ENCODE measurements at places on chromosomes 5 and 9. TPM values are rescaled to one million over a fixed set of nuclear protein-coding genes. Genes with fewer than 3 reads are reported as not detected.

SLC34A1 gene
- total RNA-seq = 0.09 TPM

AFAP1L1 gene
- total RNA-seq = 19.0 TPM

NFIL3 gene
- total RNA-seq = 40.0 TPM

TEX48 gene
- not detected for total RNA-seq

PLAC8L1 gene
- total RNA-seq = not detected

SPINK7 gene
- total RNA-seq = not detected

DNA sequence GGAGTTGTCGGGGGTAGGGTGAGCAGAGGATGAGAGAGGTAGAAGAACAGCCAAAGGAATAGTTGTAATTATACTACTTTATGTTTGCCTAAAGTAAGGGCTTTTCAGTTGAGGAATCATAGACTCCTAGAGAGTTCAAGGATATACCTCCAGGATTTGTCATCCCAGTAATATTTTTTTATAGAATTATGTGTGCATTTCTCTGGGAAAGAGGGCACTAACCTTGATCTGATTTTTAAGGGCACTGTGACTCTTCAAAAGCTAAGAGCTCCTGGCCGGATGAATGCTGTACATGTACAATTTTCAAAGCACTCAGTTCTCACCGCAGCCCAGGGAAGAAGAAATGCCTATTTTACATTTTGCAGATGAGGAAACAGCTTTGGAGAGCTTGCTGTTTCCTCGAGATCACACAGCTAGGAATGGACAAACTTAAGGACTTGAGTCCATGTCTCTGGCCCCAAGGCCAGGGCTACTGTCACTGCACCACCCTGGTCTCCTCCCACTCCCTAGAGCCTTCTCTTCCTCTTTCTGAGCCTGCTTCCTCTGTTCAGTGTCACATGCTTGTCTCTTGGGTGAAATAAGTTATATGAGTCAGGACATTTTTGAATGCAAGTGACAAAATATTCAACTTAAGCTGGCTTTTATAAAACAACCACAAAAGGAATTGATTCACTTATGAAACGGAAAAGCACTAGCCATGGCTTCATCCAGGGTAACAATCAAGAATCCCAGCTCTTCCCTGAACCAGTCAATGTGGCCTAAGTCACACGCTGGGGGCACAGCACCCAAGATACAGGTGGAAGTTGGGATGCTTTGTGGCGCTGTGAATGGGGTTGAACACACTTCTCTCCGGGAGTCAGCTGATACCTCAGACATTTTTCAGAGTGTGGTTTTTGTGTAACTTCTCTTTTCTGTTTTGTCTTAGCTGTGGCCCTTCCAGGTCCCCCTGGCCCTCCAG, 45.7 kb upstream of the TGFBR1 start:
- DNase-seq = no peak

DNA sequence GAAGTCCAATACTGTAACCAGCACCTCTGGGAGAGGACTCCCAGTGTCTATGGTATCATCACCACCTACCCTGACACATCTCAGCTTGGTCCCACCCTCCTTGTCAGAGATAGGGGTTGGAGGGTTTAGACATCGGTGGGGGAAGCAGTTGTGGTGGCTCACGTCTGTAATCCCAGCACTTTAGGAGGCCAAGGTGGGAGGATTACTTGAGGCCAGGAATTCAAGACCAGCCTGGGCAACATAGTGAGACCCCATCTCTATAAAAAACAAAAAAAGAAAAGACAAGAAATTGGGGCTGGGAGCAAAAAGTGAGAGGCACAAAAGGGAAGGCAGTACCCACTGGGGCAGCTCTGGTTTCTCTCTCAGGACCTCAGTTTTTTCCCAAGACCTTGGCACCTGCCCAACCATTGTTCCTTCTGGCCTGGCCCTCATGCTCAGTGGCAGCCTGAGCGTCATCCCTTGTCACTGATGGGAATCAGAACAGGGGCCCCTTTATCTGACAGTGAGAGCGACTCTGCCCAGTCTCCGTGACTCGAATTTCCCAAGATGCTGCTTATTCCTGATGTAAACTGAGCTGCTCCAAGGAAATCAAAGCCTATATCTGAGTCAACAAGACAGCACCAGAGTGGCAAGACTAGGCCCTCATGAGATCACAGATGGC, 80.5 kb upstream of the HSPA9 start:
- DNase-seq = no peak

DNA sequence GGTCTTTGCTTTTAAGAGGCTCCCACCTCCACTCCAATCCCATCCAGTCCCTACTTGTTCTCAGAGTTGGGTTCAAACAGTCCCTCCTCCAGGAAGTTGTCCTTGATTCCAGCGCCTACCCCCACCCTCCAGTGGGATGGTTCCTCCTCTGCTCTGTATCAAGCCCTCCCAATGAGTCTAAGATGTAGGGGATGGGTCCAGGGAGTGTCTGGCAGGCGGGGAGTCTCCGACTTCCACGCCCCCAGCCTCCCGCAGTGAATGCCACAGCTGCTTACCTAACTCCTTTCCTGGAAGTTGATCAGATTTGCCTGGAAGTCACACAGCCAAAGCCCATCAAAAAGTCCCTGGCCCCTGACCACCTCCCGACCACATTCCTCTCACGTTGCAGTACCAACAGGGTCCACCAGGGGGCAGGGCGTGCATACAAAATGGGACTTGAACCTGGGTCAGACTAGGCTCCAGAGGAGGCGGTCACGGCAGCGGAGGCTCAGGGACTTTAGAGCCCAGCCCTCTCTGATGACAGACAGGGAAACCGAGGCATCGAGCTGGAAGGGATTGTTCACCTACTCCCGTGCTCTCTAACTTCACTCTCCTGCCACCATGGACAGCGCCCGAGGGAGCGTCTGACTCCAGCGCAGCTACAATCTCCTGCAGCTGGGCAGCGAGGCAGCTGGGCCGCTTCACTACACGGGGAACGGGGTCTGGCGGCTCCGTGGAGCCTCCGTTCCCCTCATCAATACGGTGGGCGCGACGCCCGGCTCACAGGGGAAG, 25.0 kb upstream of the TDRD7 start:
- DNase-seq = peak; percentile 66

GRCh38 chr9:115035841-115036612, 81.9 kb downstream of the TNC start:
- DNase-seq = peak; percentile 99

DNA sequence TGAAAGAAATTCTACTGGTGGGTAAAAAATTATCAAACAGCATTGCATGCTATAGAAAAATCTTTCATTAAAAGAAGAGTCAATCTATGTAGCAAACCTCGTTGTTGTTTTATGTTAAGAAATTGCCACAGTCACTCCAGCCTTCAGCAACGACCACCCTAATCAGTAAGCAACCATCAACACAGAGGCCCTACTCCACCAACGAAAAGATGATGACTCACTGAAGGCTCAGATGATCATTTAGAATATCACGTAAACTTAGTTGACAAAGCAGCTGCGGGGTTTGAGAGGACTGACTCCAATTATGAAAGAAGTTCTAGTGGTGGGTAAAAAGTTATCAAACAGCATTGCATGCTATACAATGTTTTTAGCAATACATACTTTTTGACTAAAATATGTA, 242.6 kb downstream of the DRD1 start:
- no peak for DNase-seq

DNA sequence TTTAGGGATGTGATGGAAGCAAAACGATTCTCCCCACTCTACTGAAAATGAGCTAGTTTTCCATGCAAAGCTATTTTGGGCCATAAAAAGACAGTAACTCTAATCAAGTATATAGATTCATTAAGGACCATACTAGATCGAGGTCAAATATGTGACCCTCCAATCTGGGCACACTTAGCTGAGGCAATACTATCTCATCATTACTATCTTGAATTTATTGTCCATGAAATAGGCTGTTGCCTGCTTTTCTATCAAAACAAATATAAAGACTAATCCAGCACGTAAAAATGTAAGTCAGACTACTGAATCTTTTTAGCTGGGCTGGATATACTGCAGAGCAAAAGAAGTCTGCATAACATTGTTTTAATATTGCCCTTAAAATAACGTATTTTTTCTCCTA, 943.1 kb downstream of the NR2F1-AS1 start:
- DNase-seq = no peak

DNA sequence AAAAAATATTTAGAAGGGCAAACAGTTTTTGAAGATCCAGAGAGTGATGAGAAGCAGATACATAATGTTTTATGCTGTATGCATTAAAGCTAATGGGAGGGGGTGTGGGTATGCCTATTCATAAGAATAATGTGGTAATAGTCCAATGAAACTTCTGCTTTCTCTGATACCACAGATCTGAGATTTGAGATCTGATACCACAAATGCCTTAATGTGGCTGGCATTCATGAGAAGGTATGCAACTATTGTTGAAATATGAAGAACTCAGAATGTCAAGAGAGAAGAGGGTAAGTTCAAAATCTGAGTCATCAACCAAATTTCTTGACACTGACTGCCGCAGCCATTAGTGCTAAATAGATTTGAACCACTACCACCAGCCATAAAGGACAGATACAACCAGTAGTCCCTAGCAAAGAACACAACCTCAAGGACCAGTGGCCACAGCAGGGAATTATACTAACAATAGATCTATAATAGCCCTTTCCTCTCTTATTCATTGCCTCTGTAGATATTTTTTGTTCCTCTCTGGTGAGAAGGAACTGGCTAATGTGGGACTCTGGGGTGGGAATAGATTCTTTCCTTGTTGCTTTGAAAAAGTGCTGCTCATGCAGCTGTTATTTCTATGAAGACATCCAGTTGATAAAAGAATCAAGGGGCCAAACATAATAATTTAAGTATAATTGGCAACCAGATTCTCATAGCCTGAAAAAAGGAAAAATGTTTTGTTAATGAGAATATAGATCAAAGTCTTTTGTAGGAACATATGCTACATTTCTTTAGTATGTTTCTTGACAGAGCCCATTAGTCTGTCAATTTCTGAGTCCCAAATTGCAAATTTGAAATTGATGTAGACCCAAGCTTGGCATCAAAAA, 256.5 kb upstream of the ZNF608 start:
- DNase-seq = peak; percentile 35

GRCh38 chr9:125758986-125759763, 12.0 kb downstream of the PBX3 start:
- DNase-seq = no peak

DNA sequence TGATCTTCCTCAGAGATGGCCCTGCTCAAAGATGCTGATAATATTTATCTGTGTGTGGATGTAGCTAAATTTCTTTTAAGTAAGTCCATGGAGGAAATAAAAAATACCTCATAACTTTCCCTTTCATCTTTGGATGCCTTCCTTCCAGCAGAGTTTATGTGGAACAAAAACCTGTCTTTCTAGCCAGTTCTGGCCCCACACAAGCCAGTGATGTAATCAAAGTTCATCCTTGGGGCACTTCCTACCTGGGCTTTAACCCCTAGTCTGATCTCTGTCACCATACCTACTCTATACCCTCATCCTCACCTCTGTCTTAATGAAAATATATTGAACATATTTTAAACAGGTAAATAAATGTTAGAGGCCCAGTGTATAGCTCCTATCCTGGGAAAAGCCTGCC, 39.8 kb upstream of the RASGRF2 start:
- DNase-seq = no peak

DNA sequence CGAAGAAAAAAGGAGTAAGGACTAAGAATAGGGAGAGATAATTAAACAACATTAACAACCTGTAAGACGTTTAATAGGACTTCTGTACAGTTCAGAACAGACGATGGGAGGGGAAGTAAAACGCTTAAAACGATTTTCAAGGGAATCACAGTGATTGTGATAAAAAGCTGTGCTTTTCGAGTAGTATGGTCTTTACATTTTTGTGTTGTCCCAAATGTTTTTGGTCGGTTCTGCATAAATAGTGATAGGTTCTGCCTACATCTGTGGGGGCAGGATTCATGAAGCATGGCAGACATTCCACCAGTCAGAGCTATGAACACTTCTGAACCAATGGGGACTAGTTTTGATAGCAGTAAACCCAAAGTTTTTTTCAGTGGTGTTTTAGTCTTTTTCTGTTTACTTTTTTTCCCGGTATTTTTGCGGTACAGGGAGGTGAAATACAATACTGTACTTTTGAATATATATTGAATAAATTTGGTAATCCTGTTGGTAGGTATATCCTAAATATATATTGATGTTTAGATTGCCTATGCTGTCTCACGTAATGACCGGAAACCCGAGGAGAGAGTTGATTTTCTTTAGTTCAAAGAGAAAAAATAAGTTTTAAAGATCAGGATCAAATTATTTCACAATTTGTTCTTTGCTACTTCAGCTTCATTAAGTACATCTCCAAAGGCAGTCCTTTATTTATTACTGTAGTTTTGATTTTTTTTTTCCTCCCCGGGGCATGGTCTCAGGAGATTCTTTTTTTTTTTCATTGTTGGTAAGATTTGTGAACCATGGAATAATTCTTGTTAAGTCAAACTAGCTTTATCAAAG, 1.3 kb downstream of the ERBIN start:
- DNase-seq = peak; percentile 59

- no peak for DNase-seq
These were observed 33.6 kb upstream of the HSD17B4 start for GRCh38 chr5:119418606-119419100.

- peak; percentile 37 for DNase-seq
These were observed 1.9 kb upstream of the IDNK start for GRCh38 chr9:83620841-83621636.

- no peak for DNase-seq
These were observed 6.7 kb downstream of the DAB2IP start for GRCh38 chr9:121658166-121658565.

DNA sequence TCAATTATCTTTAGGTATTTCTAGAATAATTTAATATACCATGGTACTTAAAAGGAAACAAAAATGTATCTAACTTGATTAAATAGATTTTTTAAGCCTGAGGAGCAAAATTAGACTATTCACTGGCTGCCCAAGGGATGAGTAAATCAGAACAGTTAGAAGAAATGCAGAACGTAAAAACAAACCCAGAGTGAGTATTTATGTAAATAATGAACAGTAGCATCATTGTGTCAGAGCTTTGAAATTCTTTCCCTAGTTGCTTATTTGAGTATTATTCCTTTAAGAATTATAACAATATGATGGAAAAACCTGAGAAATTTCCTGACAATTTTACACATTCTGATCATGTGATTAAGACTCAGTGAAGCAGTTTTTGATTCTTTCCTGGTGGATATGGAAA, 200.9 kb downstream of the GDNF start:
- DNase-seq = no peak

- no peak for DNase-seq
These were observed 514.8 kb downstream of the PSAT1 start for GRCh38 chr9:78811622-78812276.

- DNase-seq = no peak
These were observed 129.7 kb downstream of the RAPGEF6 start for GRCh38 chr5:131505237-131505908.

GRCh38 chr5:74153255-74153790, 487.2 kb downstream of the ENC1 start:
- no peak for DNase-seq

GRCh38 chr5:143248822-143249579, 154.5 kb downstream of the NR3C1 start:
- DNase-seq = peak; percentile 88

All from mammary epithelial cell (primary cell).